Esophagus squamous epithelium (tissue), 5 donors: ENCODE measurements at places on chromosomes 6 and 20. TPM values are rescaled to one million over a fixed set of nuclear protein-coding genes. Genes with fewer than 3 reads are reported as not detected.

The C6orf15 gene
- total RNA-seq, result not detected

- DNase-seq, result no peak
Measured at GRCh38 chr20:57498425-57499400, 26.2 kb downstream of the CTCFL start.

GRCh38 chr6:153595903-153596302 is 443.1 kb upstream of the OPRM1 start:
- no peak for DNase-seq

DNA sequence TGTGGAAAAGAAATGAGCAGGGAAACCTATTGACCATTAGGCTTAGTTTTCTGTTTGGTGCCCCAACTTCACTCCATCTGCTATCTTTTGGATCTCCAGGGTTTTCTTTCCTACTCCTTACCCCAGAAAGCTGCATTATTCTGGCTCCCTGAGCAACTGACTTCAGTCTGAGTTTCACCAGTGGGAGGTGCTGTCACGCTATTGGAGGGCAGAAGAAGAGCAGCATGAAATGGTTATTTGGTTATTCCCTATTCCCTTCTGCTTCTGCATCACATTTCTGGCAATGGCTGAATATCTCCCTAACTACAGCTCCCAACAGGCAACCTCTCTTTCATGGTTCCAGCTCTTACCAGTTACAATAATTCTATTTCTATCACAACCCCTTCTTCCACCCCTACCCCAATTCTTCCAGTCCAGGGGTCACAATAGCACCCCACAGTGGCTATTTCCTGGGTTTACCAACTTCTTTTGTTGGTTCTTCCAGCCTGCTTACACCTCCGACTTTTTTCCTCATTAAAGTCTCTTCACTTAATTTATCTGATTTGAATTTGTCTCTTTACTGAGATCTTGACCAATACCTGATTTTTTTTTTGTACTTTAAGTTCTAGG is 311.5 kb downstream of the PLCB1 start:
- no peak for DNase-seq

DNA sequence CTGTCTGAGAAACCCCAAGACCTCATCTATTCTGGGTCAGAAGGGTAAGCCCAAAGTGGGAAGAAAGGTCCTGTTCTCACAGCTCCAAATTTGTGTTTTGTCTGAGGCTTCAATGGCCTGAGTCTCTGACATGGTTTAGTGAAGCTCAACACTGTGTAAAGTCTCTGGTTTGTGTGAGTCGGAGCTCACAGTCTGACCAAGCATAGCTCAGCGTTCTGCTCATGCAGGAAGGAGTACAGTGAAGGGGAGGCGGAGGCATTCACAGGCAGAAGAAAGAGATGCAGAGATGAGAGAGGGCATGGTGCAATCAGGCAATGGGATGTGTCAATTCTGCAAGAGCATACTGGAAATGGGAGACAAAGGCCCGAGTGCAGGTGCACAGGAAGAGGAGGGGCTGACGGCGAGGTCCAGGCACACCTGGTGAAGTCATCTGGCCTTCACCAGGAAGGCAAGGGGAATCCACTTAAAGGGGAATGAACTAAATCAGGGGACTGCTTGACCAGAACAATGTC is 463.0 kb upstream of the AGPAT4 start:
- no peak for DNase-seq

DNA sequence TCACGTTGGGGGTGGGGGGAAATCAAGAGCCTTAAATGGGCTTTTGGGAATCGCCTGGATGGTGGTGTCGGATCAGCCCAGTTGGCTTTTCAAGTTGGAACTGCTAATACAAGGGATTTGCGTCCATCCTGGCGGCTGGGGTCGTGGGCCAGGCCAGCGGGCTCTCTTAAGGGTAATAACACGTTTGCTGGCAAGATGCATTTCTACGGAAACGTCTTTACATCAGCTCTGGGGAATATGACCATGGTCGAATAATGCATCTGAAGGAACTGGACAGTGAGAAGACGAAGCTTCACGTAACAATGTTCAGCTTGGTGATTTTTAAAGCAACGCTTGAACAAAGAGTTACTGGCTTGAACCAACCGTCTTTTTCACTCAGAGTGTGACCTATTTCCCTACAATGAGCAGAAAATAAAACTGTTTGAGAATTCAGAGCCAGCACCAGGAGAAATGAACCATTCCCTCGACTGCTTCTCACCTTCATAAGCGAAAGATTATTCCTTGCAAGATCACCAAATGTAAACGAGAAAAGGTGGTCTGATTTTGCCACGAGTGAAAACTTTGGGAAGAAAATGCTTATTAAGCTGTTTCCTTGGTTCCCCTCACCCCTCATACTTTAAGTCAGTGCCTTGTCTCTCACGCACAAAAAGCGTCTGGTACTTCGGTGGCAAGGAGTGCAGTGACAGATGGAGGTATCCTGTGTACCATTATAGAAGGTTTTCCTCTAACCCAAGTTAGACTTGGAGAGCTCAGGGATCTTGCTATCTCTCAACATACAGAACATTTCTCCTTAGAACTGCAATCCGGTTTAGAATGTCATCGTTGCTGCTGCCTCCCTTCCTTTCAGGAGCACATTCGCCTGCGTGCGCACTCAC is 1.4 kb upstream of the MARCKS start:
- no peak for DNase-seq

DNA sequence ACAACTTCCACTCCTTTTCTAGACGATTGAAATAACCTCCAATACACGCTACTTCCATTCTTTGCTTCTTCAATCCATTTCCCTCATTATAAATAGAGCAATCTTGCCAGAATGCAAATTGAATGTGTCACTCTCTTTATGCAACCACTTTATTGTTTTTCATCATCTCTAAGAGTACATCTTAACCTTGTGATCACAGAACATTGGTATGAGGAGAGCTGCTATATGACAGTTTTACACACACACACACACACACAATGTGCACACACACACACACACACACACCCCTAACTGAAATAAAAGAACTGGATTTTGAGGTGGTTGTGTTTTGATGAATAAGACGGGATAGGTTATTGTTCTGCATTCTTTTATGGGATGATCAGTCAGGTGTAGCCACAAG is 187.0 kb downstream of the HDGFL1 start:
- DNase-seq, result no peak
